ENCODE measurements at places on chromosomes 6 and 20.

GRCh38 chr6:27157459-27158315, 89.8 kb upstream of the PRSS16 start:
- DNase-seq: peak; percentile 82

GRCh38 chr6:4591218-4591617, 185.0 kb upstream of the CDYL start:
- DNase-seq: no peak

DNA sequence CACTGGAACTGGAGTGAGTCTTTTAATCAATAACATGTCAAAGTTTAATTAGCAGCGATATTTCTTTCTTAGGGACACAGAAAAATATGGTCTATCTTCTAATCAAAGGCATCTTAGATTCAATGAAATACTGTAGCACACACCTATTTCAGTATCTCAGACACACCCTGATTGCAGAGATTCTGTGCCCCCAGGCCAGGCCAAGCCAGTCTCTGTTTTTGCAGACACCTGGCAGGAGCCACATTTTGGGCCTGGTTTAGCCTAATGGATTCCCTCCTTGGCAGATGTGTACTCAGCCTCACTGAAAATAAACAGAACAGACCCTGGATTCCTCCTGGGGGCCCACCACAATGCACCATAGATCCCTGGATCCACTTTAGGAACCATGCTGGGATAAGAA, 74.8 kb downstream of the LRFN2 start:
- DNase-seq: no peak

GRCh38 chr6:113859349-113860180, 2.4 kb downstream of the MARCKS start:
- no peak for DNase-seq

- no peak for DNase-seq
These were observed 19.0 kb downstream of the NUDT3 start for GRCh38 chr6:34373511-34373910.

GRCh38 chr6:169789146-169789943, 37.9 kb downstream of the ERMARD start:
- no peak for DNase-seq

GRCh38 chr6:169044381-169045230, 209.0 kb downstream of the THBS2 start:
- DNase-seq: no peak

DNA sequence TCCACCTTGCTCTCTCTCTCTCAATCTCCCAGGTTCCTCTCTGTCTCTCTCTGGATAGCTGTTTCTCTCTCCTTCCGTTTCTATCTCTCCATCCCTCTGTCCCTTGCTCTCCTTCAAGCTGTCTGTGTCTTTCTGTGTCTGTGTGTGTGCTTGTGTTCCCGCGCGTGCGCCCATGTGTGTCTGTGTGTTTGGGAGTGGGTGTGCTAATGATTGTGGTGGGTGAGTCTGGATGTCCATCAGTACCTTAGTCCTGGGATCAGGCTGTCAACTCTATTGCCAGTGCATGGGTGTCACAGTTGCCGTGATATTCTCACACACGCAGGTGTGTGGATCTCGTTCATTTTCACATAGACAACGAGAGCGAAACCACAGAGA, 1380.6 kb upstream of the DEFB115 start:
- DNase-seq: no peak

- no peak for DNase-seq
These were observed 21.9 kb downstream of the CCN2 start for GRCh38 chr6:131929264-131929663.
